ENCODE measurements at places on chromosomes 2 and 18. TPM values are rescaled to one million over a fixed set of nuclear protein-coding genes. Genes with fewer than 3 reads are reported as not detected.

FOXI3 gene
- not detected for total RNA-seq

NOSTRIN gene
- total RNA-seq, result 12.5 TPM

TRPM8 gene
- total RNA-seq, result 1.1 TPM

DNA sequence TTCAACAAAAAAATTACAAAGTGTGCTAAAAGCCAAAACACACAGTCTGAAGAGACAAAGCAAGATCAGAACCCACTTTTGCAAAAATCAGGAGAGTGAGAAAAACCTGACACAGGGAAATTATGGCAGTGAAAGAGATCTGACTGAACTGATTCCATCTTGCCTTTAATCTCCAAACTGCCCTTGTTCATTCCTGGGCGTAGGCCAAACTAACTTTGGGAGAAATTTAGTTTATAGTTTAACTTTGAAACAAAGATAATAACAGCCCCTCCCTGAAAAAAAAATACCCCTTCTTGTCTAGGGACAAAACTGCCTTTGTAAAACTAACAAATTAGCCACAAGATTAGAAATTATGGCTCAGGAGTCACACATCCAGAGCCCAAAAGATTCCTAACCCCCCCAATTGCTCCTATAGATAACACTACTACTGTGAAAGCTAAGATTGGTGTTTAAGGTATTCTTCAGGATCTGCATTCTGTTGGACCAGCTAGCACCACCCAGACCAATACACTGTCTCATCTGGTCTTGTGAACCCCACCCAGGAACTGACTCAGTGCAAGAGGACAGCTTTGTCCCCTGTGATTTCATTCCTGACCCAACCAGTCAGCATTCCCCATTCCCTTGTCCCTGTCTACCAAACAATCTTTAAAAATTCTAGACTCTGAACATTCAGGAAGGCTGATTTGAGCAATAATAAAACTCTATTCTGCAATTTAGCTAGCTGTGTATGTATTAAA is 226.1 kb upstream of the SH3BP4 start:
- DNase-seq, result peak; percentile 6

GRCh38 chr18:36419188-36419899 is 121.8 kb downstream of the FHOD3 start:
- no peak for DNase-seq
